ENCODE measurements at places on chromosomes 13 and 19.

DNA sequence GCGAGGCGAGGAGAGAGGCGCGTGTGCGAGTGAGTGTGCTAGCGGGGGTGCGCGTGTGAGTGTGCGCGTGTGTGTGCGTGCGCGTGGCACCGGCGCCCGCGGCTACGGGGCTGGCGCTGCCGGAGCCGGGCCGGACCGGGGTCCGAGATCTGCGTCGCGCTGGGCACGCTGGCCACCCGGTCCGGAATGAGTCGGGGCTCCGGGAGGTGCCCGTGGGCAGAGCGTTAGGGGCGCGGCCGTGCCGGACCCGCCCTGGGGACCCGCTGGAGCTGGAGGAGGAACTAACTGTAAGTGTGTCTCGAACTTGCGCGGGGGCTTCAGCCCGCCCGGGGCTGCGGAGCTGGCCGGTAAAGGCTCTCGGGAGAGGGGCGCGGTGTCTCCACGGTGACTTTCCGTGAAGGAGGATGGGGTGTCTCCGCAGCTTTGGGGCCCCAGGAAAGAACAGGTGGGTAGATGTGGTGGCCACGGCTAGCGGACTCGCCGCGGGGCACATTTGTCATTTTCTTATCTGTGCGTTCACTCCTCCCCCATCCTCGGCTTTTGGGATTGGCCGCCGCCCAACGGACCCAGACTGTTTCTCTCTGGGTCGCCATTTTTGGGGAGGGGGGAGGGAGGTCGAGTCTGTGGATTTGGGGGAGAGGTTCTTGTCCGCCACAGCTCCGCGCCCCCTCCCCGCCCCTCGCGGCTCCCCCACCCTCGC is 10.1 kb upstream of the SOX1 start:
- DNase-seq, result no peak

- no peak for DNase-seq
These were observed 11.0 kb downstream of the LRP3 start for GRCh38 chr19:33205110-33205509.

GRCh38 chr13:80334597-80335260 is 6.2 kb downstream of the SPRY2 start:
- no peak for DNase-seq

DNA sequence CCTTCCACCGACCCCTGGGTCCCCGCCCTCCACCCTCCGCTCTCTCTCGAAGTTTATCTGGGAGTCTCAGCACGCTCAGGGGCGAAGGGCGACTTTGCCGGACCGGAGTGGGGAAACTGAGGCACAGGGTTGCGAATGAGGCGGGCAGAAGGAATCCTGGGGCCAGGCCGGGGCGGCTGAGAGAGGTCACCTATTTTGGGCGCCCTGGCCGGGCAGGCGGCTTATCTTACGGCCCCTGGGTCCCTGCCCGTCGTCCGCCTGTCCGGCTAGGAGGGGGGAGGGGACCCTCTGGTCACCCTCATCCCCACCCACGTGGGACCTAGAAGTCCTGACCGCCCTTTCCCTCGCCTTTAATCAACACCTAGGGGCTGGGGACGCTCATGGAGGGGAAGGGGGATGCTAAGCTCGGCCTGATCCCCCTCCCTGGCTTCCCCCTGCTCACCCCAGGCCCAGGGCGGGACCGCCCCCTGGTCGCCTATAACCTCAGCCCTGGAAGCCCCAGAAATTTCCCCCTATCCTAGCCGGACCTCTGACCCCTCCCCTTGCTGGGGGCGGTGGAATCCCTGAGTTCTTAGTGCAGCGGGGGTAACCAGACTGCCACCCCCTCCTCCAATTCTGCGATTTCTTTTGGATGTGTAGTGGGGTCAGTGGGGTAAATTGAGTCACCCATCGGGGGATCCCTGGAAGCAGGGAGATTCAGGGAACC is 556 bp downstream of the TRIP10 start:
- no peak for DNase-seq

DNA sequence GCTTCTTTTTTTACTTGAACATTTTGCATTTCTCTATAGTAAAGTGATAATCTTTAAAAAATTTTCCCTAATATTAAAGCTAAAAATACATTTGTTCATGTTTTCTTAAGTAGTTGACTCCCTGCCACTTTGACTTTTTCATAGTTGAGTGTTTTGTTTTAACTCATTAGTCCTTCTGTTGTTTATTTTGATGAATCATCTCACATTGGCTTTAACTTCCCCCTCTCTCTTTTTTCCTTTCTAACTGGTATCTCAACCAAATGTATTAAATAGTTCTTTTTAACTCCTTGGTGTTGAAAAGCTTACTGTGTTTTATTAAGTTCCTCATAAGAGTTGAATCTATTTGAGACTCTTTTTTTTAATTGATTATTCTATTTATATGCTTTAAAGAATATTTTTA is 2.8 kb downstream of the TNFSF13B start:
- DNase-seq, result no peak

- no peak for DNase-seq
These were observed 44.5 kb upstream of the PCDH8 start for GRCh38 chr13:52892925-52893324.

DNA sequence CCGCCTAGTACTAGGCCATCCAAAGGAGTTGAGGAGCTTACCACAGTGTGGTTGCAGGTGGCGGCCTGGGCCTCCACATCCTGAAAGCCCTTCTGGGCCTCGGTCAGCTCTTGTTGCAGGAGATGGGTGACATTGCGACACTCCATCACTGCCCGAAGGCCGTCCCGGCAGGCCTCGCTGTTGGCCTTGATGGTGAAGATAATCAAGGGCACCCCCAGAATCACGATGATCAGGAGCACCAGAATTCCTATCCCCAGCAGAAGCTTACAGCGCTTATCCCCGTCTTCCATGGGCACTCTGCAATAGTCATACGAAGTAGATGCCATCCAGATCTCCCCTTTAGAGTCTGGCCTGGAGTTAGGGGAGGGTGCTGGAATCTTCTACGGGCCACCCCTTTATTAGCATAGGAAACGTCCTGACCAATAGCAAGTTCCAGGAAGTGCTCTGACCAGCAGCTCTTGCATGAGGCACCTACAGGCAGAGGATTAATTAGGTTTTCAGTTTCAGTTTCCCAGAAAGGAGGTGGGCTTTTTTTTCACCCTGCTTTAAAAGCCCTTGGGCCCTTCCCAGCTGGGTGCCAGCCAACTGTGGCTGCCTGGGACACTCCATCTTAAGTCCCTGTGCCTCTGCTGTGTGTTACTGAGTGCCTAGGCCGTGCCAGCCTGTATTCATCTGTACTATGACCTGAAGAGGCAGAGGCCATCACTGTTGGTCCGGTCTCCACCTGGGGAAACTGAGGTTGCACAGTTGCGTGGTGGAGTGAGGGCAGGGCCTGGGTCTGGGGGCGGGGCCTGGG is at the start of gene BST2:
Gene BST2 (minus strand): TSS at position 381 of the 796 bp plus-strand sequence. CDS start 55 bp downstream, at position 326.
- peak; percentile 44 for DNase-seq

GRCh38 chr19:12868540-12869112 is 12.6 kb downstream of the DNASE2 start:
- DNase-seq, result no peak
